ENCODE measurements at places on chromosomes 11 and 22. TPM values are rescaled to one million over a fixed set of nuclear protein-coding genes. Genes with fewer than 3 reads are reported as not detected.

DNA sequence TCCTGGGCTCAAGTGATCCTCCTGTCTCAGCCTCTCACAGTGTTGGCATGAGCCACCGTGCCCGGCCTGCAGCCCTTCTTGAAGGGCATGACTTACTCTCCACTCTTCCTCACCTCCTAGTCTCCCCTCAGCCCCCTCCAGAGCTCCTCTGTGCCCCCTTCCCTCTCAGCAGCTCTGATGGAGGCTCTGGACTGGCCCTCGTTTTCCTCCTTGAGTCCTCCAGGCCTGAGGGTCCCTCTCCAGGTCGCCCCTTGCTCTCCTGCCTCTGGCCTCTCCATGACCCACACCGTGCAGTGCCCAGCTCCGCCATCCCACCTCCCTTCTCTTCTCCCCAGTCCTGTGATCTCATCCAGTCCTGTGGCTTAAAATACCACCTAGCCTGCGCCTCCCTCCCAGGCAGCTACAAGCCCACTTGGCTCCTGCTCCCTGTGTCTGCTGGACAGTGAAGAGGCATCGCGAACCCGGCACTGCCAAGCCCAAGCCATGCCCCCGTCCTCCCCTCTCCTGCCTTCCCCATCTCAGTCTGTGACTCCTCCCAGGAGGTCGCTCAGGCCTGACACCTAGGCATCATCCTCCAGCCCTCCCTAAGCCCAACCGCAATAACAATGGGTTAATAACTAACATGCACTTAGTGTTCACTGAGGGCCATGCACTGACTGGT, 11.9 kb downstream of the KCNJ4 start:
- H3K36me3 ChIP-seq = no peaks in the 10 kb centered on the region
- no peaks in the 10 kb centered on the region for H3K27me3 ChIP-seq
- no peaks in the 10 kb centered on the region for H3K4me1 ChIP-seq
- H3K4me3 ChIP-seq = no peak overlapping the region

DNA sequence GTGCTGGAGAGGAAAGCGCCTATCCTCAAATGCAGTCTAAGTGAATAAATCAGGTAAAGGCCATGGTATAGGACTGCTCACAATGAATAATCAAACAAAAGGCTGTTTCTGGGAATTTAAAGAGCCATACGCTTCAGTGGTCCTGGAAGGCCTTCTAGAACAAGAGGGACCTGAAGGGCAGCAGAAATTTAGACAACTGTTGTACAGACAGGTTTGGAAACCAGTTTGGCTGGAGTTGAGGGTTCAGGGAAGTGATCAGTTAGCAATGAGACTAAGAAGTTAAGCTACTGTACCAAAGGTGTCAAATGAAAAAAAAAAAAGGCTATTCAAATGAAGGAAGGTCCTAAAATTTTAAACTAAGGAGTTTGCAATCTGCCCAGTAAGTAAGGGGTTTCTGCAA, 56.6 kb upstream of the SCUBE2 start:
- H3K27ac ChIP-seq = peak overlapping the region; percentile 11
- no peaks in the 10 kb centered on the region for H3K27me3 ChIP-seq
- H3K4me1 ChIP-seq = peaks cover 4% of the 10 kb centered on the region
- peaks cover 14% of the 10 kb centered on the region for H3K36me3 ChIP-seq
- peak; percentile 21 for DNase-seq

- H3K27me3 ChIP-seq = no peaks in the 10 kb centered on the region
- no peak overlapping the region for H3K4me3 ChIP-seq
- H3K27ac ChIP-seq = no peak overlapping the region
- no peaks in the 10 kb centered on the region for H3K4me1 ChIP-seq
- H3K36me3 ChIP-seq = no peaks in the 10 kb centered on the region
Measured at GRCh38 chr22:44188986-44189630, 8.4 kb downstream of the PARVG start.

GRCh38 chr11:100890789-100891188, 203.7 kb downstream of the ARHGAP42 start:
- no peak overlapping the region for H3K4me3 ChIP-seq
- no peak overlapping the region for H3K27ac ChIP-seq
- no peaks in the 10 kb centered on the region for H3K27me3 ChIP-seq
- no peaks in the 10 kb centered on the region for H3K36me3 ChIP-seq
- DNase-seq = no peak
- H3K4me1 ChIP-seq = no peaks in the 10 kb centered on the region

The CRACR2B gene
- 17.2 TPM for total RNA-seq

The TRIM6 gene
- total RNA-seq = 7.1 TPM

Data from thyroid gland (tissue), 4 donors.